ENCODE measurements at places on chromosomes 12 and 14.

DNA sequence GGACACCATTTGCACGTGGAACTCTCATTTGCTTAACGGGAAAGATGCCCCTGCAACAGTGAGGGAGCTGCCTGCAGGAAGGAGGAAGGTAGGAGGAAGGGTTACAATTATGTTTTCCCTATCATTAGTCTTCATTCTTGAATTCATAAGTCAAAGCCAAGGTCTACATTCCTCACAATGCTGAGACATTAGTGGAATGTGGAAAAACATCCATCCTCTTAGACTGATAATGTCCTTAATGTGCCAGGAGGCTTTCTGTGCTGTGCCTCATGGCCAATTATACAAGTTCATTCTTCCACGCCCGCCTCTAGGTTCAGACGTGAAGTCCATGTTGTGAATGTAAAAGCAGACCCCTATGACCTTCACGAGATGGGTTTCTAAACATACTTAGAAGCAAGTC lies 1212.4 kb upstream of the TMEM132C start:
- no peak for DNase-seq

GRCh38 chr12:27064397-27065342 lies 17.7 kb downstream of the C12orf71 start:
- DNase-seq, result no peak

DNA sequence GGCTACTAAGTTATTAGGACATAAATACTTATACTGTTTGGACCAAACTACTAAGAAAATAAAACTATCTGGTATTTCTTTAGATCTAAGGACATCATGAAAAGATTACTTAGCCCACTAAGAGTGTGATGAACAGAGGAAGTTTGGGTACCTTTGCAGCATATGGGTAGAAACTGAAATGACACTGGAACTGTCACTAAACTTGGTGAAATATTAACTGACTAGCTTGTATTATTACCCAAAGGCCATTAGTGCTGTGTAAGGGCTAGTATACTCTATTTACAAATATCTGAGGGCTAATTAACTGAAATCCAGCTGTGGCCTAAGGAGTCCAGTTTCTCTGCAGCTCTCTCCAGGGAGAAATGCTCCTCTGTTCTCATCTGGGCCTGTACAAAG lies 45.5 kb downstream of the PAWR start:
- DNase-seq, result no peak

DNA sequence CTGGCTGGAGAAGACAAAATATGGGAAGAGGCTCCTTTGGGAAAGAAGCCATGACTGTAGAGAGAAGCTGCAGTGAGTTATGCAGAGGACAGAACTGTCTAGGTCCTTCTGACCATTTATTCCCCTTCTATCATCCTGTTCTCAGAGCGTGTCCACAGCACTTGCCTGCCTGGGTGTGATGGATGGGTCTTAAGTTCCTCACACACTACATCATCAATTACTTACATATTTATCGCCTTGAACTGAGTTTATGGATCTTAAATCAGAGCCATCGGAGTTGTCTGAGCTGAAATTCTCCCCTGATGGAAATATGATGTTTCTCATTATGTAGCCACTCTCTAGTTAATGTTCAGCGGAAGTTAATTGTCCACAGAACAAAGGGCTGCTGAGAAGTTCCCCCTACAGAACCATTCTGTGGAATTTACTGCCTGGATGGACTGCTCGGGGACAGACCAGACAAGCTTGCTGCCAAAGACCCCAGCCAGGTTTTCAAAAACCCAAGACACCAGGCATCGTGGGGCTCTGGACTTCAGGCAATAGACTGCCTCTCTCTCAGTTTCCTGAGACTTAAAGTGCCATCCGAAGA lies 232.5 kb upstream of the NOS1 start:
- no peak for DNase-seq

- DNase-seq, result no peak
These were observed 424 bp downstream of the BBOF1 start for GRCh38 chr14:74019408-74020137.

DNA sequence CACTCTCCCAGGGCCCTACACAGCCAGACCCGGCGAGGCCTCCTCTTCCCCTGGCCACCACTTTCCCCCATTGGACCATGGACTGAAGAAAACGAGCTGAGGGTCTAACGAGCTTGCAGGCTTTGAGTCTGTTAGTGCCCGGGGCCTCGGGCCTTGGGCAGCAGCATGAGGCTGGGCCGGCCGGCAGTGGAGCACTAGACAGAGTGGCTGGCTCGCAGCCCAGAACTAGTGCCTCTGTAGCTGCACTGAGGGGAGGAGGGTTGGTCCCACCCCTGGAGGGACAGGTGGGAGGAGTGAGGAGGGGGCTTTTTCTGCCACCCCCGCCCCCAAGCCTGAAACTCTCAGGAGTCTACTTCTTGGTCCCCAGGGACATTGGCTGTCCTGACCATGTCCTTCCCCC lies 38.7 kb downstream of the SLC6A12 start:
- DNase-seq, result no peak

GRCh38 chr12:51788876-51789275 lies 59.6 kb downstream of the FIGNL2 start:
- no peak for DNase-seq

DNA sequence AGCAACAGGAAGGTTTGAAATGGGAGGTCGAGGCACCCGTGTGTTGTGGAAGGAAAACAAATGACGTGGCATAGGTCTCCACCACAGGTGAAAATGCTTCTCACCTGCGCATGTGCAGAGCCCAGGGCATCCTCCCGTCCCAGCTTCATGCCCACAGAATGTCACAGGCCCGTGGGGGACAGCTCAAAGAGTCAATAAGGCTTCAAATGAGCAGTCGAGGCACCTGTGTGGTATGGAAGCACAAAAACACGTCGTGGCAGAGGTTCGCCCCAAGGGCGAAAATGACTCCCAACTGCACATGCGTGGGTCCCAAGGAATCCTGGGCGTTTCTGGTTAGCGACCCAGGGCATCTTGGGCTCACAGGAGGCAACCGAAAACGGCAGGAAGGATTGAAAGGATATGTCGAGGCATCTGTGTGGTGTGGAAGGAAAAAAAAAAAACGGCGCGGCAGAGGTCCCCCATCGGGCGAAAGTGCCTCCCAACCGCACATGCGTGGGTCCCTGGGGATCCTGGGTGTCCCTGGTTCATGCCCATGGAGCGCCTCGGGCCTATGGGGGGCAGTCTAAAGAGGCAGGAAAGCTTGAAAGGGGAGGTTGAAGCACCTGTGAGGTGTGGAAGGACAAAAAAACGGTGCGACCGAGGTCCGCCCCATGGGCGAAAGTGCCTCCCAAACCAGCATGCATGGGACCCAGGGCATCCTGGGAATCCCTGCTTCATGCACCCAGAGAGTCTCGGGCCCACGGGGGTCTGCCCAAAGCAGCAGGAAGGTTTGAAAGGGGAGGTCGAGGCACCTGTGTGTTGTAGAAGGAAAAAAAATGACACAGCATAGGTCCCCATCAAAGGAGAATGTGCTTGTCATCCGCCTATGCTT lies 578.5 kb downstream of the ALG10 start:
- DNase-seq, result no peak

DNA sequence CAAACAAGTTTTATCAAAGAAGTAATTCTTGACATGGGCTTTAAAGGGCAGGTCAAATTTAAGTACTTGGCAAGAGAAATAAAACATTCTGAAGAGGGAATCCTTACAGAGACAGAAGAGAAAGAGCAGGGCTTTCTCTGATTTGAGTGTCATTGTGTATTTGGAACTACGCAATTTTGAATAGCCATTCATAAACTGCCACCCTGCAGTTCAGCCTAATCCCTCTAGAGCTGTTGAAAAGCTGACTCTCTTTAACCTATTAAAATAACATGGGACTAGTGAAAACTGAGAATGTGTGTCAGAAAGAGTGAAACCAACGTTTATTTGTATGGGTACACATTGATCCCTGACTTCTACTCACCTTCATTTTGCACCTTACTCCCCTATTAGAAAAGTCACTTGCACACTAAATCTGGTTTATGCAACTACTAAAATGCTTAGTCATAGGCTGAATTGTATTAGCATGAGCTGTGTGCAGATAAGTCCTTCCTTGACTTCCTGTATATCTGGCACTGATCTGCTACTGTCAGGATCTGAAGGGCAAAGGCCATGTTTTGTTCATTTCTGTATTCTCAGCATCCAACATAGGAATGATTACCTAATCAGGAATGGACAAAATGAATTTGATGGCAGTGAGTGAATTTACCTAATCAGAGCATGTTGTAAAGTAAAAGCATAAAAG lies 458.9 kb downstream of the NOVA1 start:
- no peak for DNase-seq

GRCh38 chr12:93336291-93336741 lies 41.4 kb upstream of the NUDT4 start:
- no peak for DNase-seq

DNA sequence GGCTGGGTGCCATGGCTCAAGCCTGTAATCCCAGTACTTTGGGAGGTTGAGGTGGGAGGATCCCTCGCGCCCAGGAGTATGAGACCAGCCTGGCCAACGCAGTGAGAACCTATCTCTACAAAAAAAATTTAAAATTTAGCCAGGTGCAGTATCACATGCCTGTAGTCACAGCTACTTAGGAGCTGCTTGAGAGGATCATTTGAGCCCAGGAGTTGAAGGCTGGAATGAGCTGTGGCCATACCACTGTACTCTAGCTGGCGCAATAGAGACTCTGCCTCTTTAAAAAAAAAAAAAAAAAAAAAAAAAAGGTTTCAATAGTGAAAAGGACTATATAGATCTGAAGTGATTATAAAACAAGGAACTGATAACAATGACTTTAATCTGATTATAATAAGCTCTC lies 13.5 kb downstream of the PSMA3 start:
- DNase-seq, result no peak

- no peak for DNase-seq
These were observed 51.3 kb upstream of the GALNT9 start for GRCh38 chr12:132380641-132381040.
